GM10248 (cell line): ENCODE measurements at places on chromosomes 13 and 19.

GRCh38 chr19:31312009-31312676, 37.1 kb downstream of the TSHZ3 start:
- DNase-seq, result no peak

- no peak for DNase-seq
Measured at GRCh38 chr13:109139346-109139745, 509.9 kb downstream of the MYO16 start.

DNA sequence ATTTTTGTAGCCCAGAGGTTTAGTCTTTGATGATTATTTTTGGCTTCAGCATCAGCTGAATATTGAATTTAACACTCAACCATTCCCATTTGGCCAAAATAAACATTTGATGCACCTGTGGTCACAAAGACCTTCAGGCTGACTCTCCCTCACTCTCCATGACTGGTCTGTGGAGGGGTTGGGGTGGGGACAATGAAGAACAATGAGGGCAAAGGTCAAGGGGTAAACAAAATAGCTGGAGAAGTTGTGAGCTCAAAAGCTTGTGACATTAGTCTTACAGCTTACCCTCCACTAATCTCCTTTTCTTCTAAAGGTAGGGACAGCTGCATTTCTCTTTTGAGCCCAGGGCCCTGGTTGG, 86.9 kb downstream of the SLC15A1 start:
- DNase-seq, result no peak

DNA sequence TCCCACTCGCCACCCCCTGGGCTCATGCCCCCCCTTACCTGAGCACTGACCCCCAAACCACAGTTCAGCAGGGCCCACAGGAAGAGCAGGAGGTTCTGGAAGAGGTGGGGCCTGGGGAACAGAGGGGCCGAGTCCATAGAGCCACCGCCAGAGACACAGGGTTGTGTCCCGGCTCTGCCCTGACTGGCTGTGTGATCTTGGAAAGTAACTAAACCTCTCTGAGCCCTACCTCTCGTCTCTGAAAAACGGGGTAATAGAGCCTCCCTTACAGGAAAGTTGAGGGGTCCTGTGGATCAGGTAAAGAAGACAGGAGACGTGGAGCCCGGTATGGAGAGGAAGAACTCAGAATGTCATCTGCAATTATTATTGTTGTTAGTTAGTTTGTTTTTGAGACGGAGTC, 2.0 kb downstream of the ADAMTSL5 start:
- DNase-seq, result no peak

DNA sequence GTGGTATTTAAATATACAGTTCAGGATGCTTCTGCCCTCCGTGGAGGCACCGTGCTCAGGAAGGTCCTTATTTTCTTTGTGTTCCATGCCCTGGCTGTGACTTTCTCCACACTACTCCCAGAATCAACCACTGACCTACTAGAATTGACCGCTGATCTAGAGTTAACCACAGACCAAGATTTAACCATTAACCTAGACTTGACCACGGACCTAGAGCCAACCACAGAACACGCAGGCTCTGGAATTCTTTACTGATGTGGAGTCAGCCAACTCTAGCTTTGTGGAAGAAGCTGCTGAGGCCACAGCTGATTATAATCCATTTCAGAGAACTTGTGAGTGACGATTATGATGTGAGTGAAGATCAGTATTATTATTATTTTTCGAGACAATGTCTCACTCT, 18.0 kb downstream of the GTF2F2 start:
- DNase-seq, result no peak

- DNase-seq, result no peak
Measured at GRCh38 chr13:46109451-46109850, 4.6 kb upstream of the CPB2 start.

GRCh38 chr19:10289167-10289835, 451 bp upstream of the ICAM5 start:
- peak; percentile 61 for DNase-seq

DNA sequence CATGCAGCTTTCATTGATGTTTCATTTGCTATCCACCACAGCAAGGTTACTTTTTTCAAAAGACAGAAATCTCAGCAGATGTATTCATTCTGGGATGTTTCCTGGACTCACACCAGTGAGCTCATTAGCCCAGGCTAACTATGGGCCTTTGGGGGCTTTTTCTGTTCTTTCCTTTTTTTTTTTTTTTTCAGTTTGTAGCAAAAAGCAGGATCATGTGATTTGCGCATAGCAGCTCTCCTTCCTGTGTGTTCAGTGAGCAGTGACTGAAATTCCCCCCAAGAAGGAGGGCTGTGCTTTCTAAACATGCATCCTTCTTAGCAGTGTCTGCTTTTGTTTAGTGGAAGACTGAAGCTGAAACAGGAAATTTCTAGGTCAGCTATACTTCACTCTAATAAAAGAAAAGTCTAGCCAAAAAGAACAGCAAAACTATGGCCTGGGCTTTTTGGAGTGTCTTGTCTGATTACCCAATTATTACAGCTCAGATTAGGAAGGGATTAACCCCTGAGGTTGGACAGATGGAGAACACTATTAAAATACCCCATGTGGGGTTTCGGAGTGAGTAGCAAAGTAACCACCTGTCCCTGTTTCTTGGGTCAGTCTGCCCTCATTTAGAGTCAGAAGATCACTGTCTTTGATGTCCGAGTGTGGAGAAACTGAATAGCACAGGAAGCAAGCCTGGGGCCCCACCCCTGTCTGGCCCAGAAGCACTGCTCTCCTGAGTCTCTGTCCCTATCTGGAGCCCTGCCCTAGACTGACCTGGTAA, 8.9 kb upstream of the AMER2 start:
- peak; percentile 57 for DNase-seq
